Uterus (tissue), 4 donors: ENCODE measurements at places on chromosomes 13 and 19. TPM values are rescaled to one million over a fixed set of nuclear protein-coding genes. Genes with fewer than 3 reads are reported as not detected.

The CCDC169 gene
- 3.2 TPM for total RNA-seq

DNA sequence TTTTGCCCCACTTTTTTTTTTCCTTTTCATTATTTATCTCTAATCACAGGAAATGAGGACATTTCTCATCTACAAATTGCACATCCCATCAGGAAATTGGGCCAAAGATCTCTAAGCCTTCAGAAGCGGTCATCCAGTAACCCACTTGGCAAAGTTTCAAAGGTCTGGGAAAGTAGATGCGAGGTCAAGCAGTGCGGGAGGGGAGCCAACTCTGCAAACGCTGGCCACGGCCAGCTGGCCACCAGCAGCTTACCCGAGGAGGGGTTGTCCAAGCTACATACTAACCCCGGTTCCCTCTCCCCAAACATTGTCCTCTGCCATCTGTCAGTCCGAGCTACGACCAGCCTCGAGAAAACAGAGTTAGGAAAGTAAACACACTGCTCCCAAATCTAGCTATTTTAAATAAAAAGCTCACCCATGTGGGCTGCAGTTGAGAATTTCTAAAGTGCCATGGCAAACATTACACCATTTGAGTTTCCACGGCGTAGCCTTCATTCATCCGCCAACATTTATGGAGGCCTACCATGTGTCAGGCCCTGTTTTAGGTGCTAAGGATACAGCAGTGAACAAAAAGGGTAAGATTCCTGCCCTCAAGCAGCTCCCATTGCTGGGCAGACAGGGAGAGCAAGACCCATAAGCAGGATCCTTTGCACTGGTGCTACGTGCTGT lies 11.5 kb downstream of the FFAR2 start:
- peak; percentile 48 for DNase-seq

The EXOC3L2 gene
- 2.4 TPM for total RNA-seq

The TSSK6 gene
- not detected for total RNA-seq

DNA sequence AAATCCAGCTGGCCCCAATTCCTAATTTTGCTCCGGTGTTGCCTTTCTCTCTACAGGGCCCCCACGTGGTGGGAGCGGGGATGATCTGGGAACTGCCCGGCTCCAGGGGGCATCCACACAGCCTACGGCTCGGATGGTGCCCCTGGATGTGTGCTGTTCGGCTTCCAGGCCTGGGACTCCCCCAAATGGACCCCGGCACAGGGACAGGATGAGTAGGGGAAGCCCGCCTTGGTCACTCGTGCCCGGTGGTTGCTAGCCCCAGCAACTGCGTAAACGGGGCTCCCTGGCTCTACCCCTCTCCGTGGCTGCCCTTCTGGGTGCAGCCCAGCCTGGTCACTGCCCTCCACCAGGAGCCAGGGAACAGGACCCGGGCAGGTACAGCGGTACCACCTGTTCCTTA lies 111.5 kb downstream of the TEX26 start:
- no peak for DNase-seq
